HS-27A (cell line): ENCODE measurements at places on chromosomes 5 and 9.

GRCh38 chr9:98992885-98993569, 49.3 kb downstream of the COL15A1 start:
- DNase-seq: no peak

- peak; percentile 23 for DNase-seq
Measured at GRCh38 chr5:30401479-30402058, 791.9 kb upstream of the CDH6 start.

DNA sequence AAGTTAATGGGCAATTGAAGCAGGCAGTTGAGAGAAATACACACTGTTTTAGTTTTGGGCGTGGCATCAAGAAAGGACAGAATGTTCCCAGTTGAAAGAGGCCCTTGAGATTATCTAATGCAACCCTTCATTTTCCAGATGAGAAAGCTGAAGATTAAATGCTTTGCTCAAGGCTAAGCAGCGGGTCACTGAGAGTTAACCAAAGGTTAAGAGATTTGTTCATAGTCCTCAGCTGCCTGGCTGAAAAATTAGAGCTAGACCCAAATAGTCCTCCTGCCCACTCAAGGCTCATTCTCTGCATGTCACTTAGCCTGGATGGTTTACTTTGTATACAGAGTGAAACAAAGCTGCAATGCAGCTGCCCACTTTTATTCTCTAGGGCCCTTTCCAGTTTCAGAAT, 46.7 kb upstream of the MAMDC2 start:
- DNase-seq: no peak

- no peak for DNase-seq
Measured at GRCh38 chr5:61679562-61679961, 347.5 kb downstream of the ZSWIM6 start.

DNA sequence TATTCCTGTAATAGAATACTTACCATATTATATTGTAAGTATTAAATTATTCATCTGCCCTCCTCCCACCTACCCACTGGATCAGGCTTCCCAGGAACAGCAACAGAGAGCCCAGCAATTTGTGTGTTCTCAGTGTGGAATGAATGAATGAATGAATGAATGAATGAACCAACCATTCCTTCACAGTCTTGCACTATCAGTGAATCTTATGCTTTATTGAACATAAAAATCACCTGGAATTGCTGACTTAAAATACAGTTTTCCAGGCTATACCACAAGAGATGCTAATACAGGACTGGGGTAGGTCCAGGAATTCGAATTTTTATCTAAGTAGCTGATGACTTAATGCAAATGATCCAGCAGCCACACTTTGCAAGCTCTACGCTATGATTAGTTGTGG, 51.6 kb downstream of the DOCK8 start:
- no peak for DNase-seq

GRCh38 chr9:3862561-3862960, 336.8 kb upstream of the RFX3 start:
- no peak for DNase-seq

DNA sequence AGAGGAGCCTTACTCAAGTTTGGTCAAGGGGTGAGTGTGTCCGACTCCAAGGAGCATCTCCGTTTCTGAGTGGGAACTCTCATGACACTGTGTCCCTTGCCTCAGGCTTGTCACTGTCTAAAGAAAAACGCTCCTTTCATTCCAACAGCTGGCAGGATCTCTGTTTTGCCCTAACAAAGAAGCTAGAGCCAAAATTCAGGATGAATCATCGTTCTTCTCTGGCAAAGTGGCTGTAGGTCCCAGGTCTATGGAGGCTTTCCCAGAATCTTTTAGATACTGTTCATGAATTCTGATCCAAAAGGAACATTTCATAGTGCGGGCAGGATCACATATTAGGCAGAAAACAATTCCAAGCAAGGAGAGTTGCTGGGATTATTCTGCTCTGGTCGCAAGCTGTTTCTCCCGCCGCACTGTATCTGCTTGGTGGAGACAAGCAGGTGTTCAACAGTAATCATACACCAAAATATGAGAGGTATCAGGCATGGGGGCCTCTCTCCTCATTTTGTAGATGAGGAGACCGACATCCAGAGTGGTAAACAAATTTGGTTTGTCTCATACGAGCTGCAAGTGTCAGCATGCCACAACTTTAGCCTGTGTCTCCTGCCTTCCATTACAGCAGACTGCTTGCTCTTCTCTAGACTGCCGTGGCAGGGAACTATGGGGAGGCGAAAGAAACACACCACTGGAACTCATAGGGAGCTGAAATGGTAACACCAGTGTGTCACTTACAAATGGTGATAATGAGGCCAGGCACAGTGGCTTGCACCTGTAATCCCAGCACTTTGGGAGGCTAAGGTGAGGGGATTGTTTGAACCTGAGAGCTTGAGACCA, 72.6 kb downstream of the ENTREP1 start:
- DNase-seq: no peak

GRCh38 chr5:154740957-154741356, 14.2 kb upstream of the LARP1 start:
- no peak for DNase-seq

GRCh38 chr5:120614531-120615180, 150.6 kb downstream of the PRR16 start:
- no peak for DNase-seq

DNA sequence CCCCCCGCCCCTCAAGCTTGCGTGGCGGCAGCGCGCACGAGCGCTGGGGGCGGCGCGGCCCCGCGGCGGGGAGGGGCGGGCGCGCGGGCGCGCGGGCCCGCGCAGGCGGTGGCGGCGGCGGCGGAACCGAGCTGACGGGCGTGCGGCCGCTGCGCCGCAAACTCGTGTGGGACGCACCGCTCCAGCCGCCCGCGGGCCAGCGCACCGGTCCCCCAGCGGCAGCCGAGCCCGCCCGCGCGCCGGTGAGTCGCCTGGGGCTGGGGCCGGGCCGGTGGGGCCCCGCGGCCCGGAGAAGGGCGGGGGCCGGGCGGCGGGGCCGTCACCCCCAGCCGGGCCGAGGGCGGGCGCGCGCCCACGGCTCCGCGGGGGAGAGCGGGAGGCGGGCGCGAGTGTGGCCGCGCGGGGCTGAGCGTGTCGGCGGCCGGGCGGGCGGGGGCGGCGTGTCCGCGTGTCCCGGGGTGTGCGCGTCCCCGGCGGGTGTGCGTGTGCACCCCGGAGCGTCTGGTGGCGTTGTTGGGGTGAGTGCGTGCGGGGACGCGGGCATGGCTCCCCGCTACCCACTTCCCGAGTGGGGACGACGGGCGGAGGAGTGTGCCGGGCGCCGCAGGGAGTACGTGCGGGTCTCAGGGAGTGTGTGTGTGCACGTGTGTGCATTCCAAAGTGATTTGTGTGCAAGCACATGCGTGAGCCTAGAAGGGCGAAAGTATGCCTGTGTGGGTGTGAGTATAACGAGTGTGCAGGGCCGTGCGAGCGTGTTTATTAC, at the start of gene NEK6:
NEK6 (plus strand) TSS at position 106 of the 763 bp plus-strand sequence. CDS start 44,016 bp downstream, outside the sequence.
- no peak for DNase-seq

DNA sequence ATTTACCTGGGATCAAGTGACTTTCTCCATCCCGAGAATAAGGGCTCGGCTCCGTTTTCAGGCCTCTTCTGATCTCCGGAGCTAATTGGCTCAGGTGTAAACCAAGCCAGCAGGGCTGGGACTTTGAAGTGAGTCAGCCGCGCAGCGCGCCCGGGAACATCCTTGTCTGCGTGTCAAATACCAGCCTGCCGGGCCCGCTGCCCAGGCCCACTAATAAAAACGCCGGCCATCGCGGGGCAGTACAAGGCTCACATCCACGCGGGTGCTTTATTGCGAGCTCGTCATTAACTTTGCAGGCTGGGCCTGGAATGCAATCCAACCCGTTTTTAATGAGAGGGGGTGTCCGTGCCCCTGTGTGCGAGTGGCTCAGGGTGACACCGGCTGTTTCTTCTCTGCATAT, 416.8 kb downstream of the IRX2 start:
- DNase-seq: no peak

DNA sequence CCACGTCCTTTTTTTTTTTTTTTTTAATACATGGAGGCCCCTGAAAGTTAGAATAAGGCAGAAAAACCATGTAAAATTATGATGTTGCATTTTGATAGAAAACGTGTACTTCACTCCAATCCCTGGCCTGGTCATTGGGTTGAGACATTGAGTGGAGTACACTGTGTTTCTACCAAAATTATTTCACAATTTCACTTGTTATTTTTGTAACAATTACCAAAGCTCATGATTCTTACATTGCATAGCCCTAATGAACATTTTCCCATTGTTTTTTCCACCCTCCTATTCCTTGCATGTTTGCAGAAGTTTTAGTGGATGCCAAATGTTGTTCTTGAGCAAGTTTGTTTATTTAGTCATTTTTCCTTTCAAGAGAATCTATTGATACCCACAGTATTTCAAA, 21.9 kb downstream of the MAMDC2 start:
- DNase-seq: no peak

DNA sequence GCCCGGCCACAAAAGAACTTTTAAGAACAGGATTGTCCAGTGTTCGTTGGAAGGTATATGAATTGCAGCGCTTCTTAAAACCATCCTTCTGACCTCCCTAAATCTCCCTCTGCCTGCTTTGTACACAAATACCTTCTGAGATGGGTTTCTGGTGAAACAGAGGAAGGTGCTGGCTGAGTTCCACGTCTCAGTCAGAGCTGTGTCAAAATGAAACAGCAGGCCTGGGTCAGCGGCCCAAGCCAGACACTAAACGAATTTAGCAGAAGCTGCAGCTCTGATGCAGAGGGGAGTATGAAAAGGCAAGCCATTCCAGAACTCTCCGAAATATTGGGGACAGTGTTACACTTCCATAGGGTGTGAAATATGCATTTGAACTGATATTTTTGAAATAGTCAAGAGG, 37.8 kb upstream of the CRB2 start:
- DNase-seq: no peak

DNA sequence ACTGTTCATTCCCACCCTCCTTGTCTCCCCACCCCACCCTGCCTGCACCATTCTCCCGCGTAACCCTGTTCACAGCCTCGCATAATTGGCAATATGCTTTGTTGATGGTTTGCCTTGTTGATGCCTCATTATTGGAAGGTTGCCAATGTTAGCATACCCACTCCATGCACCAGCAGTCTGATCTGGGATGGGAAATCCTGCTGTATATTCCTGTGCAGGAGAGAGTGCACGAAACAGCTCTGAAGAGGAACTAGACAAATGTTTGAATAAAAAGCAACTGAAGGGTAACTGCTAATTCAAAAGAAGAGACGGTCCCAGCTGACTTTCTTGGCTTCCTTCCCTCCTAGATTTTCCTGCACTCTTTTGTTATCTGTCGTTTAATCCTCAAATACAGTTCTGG, 271.7 kb upstream of the TLE4 start:
- DNase-seq: no peak

DNA sequence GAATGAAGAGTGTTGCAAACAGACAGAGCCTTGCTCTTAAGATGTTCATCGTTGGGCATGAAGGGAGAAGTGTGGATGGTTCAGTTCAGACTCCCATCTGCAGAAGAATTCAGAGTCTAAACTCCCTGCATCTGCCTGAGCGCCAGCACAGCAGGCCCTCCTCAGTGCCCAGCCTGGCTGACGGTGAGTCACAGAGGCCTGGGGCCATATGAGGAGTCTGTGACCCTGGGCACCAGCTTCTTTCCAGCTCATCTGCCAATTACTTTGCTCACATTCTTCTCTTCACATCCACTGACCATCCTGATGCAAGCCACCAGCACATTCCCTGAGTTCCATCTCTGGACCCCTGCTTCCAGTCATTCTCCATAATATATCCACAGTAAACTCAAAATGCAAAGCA, 401.1 kb upstream of the TRPC7 start:
- DNase-seq: no peak

DNA sequence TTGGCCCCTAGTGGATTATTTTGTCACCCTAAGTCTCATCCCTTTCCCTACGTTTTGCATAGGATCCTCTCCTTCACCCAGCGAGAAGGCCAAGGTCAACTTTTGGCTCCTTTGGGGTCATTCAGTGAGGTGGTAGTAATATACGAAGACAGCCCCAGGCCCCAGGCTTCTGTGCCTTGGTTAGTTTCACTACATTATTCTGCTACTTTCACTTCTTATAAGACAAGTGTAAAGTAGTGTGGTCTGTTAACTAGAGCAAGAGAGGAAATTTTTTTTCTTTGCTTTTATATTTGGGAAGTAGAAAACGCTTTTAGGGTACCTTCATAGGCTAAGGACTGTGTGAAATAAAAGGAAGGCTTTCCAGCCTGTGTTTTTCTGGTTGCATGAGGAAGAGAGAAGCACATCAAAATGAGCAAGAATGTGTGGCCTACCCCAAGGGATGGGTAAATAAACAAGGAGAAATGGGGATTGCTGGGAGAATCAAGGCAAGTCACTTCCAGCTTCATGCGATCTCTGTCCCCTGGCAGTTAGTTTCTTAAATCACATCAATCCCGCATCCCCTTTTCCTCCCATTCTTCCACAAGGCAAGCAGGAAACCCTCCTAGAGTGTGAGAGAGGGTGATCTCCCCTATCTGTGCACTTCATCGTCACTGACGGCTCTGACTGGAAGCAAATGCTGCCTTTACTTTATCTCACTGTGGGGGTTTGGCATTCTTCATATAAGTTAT, 677.0 kb upstream of the WWC1 start:
- DNase-seq: no peak

DNA sequence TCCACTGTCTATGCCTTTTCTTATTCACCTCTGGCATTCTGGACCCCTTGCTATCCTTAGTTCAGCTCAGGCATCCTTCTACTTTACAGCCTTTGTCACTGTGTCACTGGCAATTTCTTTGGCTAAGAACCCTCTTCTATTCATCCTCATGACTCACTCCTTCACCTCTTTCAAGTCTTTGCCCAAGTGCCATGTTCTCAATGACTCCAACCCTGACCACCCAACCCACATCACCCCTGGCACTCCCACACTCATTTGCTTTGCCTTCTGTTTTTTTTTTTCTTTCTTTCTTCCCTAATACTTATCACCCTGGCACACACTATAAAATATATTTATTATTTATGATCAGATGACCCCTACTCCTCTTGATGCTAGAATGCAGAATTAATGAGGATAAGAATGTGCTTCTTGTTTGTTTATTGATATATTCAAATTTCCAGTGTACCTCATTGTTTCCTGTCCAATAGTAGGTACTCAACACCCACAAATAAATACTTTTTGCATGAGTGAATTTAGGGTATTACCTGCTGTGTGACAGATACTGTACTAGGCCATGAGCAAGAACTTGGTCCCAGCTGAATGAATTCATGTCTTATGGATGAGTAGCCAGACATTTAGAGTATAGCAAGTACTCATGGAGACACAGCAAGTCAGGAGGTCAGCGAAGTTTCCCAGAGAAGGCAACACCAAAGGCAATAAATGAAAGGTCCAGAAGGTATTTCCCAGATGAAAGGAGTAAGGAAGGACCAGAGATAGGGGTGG, 236.1 kb downstream of the PAPPA start:
- no peak for DNase-seq

DNA sequence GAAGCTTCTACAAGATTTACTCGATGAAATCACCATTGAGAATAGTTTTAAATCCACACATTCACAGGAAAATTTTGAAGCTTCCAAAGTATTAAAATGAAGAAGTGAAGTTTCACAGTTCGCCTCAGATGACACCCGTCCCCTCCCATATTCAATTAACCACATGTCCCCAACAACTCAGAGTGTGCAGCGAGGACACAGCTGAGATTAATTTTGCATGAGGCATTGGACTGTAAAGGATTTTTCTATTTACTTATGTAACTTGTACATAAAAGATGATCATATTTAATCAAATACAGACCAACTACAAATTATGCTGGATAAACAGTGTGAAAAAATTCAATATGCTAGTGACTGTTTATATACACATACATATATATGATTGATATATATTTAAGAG, 84.7 kb upstream of the OLFM1 start:
- DNase-seq: no peak

GRCh38 chr9:84670138-84671041, 861 bp downstream of the NTRK2 start:
- no peak for DNase-seq
